ENCODE measurements at places on chromosomes 1 and 21. TPM values are rescaled to one million over a fixed set of nuclear protein-coding genes. Genes with fewer than 3 reads are reported as not detected.

GRCh38 chr21:31677047-31677446, 17.6 kb downstream of the SOD1 start:
- no peak for DNase-seq

DNA sequence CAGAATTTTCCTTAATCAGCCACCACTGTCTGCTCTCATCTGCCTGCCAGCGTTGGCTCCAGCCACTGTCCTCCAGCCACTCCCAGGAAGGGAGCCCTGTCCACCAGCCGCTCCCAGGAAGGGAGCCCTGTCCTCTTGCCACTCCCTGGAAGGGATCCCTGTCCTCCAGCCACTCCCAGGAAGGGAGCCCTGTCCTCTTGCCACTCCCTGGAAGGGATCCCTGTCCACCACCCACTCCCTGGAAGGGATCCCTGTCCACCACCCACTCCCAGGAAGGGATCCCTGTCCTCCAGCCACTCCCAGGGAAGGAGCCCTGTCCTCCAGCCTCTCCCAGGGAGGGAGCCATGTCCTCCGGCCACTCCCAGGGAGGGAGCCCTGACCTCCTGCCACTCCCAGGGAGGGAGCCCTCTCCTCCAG, 726.5 kb downstream of the PTPRU start:
- DNase-seq: no peak

GRCh38 chr1:145845144-145845513, 301 bp upstream of the NUDT17 start:
- no peak for DNase-seq

GRCh38 chr21:33267250-33267649, 1.1 kb downstream of the IL10RB start:
- DNase-seq: peak; percentile 8

DNA sequence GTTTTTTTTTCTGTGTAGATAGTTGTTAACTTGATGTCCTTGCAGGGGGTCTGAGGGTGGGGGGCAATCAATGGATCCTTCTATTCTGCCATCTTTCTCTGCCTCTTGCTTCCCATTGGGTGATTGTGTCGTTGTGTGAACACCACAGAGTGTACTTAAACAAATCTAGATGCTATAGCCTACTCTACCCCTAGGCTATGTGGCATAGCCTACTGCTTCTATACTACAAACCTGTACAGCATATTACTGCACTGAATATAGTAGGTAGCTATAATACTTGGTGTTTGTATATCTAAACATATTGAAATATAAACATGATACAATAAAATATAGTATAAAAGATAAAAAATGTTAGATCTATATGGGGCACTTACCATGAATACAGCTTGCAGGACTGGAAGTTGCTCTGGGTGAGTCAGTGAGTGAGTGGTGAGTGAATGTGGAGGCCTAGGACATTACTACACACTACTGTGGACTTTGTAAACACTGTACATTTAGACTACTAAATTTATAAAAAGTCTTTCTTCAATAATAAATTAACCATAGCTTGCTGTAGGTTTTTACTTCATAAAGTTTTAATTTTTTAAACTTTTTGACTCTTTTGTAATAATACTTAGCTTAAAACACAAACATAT, 105.4 kb downstream of the CENPF start:
- DNase-seq: no peak

DNA sequence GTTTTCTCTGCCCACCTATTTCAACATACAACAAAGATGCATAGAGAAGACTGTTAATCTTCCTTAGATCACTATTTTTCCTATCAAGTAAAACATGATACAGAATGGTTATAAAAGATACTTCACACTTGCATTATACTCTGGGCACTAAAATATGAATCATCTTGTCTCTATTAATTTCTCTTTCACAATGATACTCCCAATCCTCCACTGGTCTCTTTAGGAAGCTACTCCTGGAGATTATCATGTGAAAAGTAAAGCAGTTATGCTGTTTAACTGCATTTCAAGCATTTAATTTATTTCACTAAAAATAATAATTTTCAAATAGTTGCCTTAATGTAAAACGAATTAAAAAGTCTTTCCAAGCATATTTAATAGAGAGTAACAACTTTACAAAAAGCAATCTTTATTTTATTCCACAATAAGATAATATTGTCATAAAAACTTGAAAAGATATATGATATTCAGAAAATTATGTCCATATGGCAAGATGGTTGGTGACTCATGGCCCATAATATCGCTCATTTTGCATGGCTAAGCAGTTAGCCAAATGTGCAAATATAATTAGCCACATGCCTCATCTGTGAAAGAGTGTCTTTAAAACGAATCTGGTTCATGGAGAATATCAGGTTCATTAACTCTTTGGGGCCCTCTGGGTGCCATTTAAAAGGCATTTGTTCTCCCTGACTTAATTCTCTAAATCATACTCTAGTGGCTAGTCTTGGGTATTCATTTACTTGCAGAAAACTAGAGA, 1569.0 kb upstream of the B3GALT2 start:
- DNase-seq: no peak

DNA sequence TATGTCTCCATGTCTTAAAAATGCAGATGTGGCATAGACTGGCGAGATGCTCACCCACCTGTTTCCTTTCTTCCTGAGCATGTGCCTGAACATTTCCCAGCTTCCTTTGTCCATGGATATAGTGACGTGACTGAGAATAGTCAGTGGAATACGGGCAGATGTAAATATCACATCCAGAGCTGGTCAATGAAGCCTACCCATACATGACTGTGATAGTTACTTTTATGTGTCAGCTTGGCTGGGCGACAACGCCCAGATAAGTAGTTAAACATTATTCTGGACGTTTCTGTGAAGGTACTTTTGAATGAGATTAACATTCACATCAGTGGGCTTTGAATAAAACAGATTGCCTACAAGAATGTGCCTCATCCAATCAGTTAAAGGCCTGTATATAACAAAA, 135.7 kb downstream of the RGS7 start:
- DNase-seq: peak; percentile 15

- no peak for DNase-seq
Measured at GRCh38 chr1:115312742-115313141, 25.3 kb downstream of the NGF start.

DNA sequence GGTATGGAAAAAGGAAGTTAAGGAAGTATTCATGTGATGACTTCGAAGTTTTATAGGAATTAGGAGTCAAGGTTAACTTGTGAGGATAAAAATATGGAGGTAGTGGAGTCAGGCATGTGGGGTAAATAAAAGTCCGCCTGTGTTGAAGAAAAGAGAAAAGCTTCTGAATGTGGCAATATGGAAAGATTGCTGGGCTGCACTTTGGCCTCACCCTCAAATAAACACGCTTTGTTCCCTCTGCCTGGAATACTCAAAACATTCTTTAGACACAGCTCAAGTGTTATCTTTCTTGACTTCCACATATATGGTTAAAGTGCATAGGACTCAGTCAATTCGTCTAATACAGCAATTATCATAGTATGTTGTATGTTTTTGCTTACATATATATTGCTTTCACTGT, 137.7 kb downstream of the PLA2G4A start:
- no peak for DNase-seq

DNA sequence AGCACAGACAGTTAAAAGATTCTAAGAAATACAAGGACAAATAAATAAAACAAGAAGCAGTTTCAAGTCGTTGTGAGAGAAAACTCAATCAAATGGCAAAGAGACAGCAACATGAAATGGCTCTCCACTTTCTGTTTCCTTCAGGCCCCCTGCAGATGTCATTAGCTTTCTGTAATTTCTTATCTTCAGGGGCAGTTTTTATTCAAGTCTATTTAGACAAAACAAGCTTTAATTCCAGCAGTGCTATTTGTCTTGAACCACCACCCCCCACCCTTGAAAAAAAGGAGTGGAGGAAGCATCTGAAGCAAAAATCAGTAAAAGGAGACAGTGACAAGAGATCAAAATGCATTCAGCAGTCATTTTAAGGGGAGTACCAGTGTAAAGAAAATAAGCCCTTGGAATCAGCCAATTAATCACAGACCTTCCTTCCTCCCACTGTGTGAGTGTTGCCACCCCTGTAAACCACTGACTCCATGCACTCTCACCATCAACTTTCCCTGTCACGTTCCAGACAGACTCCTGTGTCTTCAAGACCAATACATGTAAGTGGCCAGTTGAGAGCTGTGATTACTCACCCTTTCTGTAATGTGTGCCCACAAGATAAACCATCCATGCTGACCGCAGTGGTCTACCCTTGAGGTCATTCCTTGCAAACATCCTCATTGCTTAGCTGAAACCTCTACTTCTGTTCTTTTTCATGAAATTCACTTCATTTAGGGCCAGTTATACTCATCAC, 136.1 kb upstream of the HOOK1 start:
- DNase-seq: peak; percentile 82

DNA sequence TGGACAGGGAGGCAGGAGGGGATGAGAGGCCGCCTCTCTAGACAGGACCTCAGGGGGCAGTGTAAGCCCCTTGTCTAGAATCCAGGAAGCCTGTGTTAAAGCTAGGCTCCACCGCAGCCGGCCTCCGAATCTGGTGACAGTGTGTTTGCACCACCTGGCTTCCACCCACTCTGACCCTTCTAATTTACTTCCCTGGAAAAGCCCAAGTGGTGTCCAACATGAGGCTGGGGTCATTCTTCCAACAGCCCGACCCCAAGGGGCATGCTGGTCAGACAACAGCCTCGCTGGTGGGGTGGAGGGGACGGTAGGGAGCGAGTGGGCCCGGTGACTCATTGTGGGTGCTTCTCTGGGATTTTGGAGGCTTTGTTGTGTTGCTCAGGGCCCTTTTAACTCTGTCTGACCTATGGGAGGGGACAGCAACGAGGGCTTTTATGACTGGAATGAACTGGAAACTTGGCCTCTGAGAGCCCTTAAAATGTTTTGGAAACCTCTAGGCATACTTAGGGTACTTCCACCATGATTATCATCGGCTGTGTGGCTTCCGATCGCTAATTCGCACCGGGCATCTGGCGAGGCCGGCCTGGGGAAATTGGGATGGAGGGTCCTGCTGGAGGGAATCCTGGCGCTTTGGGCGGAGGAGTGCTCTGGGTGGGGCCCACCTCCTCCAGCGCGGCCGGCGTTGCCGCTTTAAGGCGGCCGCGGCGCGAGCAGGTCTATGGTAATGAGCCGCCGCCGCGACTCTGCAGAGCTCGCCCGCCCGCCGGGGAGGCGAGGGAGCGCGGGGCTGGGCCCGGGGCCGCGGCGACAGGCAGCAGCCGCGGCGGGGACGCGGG, at the start of gene CELSR2:
Gene CELSR2 (plus strand): TSS at position 743 of the 833 bp plus-strand sequence. CDS start 541 bp downstream, outside the sequence.
- DNase-seq: peak; percentile 62

DNA sequence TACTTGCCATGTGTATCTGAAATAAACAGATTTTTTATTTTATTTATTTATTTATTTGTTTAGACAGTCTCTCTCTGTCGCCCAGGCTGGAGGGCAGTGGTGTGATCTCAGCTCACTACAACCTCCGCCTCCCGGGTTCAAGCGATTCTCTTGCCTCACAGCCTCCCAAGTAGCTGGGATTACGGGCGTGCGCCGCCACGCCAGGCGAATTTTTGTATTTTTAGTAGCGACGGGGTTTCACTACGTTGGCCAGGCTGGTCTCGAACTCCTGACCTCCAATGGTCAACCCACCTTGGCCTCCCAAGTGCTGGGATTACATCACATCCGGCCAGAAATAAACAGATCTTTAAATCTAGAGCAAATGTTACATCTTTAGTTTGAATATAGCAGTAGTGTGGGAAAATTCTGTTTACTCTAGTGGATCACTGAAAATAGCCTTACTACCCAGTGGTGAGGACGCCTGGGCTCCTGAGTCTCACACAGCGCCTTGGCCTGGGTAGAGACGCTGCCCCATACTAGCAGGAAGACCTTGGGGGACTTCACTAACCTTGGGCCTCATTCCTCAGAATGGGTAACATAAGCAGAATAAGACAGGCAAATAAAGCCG, 709 bp downstream of the GART start:
- peak; percentile 41 for DNase-seq

- DNase-seq: no peak
Measured at GRCh38 chr21:19256934-19257660, 853.5 kb upstream of the TMPRSS15 start.

GRCh38 chr1:88333086-88333695, 350.9 kb upstream of the PKN2 start:
- no peak for DNase-seq

DNA sequence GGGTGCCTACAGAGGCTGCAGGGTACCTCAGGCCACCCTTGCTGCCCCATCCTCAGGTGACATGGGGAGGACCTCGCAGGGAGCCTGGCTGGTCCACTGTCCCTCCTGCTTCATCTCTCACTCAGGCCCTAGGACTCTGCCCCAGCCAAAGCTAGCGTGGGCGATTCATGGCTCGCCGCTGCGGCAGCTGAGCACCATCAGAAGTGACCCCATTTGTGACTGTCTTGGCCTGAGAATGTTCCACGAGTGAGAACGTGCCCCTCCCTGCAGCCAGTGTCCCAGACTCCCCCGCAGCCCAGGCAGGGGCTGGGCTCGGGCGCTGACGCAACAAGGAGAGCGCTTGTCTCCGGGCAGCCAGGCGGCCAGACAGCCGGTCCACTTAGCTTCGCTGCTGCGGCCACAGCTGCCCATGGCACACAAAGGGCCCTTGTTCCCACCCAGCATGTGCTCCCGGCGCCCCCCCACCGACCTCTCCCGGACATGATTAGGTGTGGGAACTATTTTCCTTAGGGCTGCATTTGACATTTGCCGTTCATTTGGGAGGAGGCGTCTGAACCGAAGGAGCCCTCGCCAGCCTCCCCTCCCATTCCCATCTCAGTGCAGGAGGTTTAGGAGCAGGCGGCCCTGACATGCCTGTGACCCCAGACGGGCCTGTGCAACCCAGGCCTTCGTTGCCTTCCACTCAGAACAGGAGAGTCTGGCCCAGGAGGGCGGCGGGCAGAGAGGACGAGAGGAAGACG, 19.3 kb upstream of the POFUT2 start:
- no peak for DNase-seq

DNA sequence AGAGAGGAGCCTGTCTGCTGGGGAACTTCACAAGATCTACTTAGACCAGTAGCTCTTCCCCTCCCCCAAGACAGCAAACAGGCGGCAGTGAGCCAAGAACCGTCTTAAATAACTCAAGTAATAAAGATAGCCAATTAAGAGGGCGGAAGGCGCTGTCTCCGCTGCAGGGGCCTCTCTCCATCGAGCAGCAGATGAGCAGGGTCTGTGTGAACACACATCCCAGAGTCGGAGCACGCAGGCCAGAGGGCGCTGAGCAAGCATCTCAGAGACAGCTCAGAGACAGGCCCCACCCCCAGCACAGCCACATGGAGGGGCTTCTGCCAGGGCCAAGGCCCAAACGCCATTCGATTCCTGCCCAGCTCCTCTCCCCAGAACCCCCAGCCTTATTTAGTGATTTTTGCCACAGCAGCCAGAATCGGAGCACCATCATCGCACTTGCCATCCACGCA, 11.1 kb downstream of the IFFO2 start:
- DNase-seq: no peak

- DNase-seq: no peak
Measured at GRCh38 chr1:230737622-230738262, 9.4 kb upstream of the CAPN9 start.

Gene MAP10
- 1.2 TPM for total RNA-seq

Gene OR10Z1
- not detected for total RNA-seq

Gene SIM2
- 0.05 TPM for total RNA-seq

Gene KRTAP19-1
- total RNA-seq: not detected

Gene CRP
- not detected for total RNA-seq

Gene GPR161
- total RNA-seq: 19.6 TPM

Gene PDC
- not detected for total RNA-seq
